Caco-2 (cell line): ENCODE measurements at places on chromosomes 3 and 15. TPM values are rescaled to one million over a fixed set of nuclear protein-coding genes. Genes with fewer than 3 reads are reported as not detected.

GRCh38 chr15:66705277-66706146 lies 3.5 kb downstream of the SMAD6 start:
- DNase-seq, result no peak

DNA sequence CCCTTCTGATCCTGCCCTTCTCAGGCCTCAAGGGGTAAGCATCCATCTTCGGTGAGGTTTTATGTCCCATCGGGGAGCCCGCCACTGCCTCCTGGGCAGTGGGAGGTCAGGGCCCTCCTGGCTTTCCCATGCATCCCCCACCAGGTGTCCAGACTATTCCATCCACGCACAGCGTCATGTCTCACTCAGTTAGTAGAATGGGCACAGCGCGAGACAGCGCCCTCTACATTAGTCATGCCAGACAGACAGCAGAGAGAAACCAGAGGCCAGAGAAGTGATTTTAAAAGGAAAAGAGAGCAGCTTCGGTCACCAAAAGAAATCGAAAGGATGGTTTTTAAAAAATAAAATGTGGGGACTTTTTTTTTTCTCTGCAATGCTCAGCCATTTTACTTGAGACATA lies 49.8 kb downstream of the ZDHHC3 start:
- DNase-seq, result no peak

DNA sequence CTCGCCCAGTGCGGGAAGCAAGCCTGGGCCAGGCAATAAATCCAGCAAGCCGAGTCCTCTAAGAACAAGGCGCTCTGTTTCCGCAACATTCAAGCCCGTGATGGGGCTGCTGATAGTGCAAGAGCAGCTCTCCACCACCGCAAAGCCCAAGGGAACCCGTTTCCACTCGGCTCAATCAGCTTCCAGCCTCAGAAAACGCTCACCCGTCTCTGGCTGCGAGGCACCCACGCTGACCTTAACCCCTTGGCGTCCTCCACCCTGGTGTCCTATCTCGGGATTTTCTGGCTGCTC lies 17.8 kb downstream of the SPATA12 start:
- no peak for DNase-seq

DNA sequence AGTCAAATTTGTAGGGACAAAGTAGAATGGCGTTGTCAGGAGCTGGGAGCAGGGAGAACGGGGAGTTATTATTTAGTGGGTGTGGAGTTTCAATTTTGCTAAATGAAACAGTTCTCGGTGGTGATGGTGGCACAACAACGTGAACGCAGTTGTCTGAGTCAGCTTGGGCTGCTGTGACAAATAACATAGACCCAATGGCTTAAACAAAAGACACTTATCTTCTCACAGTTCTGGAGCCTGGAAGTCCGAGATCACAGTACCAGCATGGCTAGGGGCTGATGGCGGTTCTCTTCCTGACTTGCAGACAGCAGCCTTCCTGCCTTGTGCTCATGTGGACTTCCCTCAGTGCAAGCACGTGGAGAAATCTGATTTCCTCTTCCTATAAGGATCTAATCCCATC lies 90.2 kb downstream of the CHSY1 start:
- DNase-seq, result no peak

- no peak for DNase-seq
Observed at GRCh38 chr15:29135702-29136646, 133.6 kb downstream of the NSMCE3 start.

GRCh38 chr3:157443905-157444796 lies 7.5 kb downstream of the PTX3 start:
- DNase-seq, result no peak

- no peak for DNase-seq
Observed at GRCh38 chr15:52440414-52440813, 88.3 kb downstream of the MYO5A start.

DNA sequence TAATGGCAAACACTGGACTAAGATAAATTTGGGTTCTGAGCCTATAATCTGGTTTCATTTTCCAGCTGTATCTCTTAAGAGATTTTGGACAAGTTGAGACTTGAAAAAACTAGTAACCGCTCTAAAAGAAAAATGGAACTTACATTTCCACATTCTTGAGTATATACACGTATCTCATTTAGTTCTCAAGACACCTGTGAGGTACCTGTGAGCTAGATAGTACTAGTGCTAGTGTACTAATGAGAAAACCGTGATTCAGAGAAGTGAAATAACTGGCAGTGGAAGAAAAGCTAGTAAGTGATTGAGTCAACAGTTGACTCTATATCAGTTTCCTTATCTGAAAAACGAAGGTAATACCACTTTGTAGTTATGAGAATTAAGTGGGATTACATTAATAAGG lies 62.2 kb upstream of the PAQR5 start:
- DNase-seq, result no peak

DNA sequence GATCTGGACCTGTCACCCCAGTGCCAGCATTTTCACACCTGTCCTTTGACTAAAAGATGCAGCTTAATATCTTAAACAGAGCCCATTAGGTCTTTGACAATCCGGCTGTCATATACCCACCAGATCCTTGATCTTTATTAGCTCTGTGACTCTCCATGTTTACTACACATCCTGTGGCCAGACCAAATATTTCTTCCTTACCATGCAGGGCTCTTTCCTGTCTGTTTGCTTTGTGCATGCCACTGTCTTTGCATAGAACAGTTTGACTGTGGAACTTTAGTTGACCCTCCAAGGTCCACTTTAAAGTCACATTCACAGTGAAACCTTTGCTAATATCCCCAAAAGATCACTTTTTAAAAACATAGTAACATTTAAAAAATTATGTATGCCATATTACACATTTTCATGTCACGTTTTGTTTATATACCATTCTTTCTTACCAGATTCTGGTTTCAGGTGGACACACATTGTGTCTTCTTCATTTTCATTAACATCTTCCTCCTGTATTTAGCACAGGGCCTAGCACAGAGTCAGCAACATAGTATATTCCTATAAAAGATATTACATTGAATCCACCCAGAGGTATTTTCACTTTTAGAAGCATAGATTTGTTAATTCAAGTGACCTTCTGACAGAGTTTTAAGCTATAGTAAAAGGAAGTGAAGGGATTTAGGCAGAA lies 95.8 kb downstream of the RAP2B start:
- peak; percentile 24 for DNase-seq

- peak; percentile 66 for DNase-seq
Observed at GRCh38 chr15:65980824-65981456, 111.6 kb downstream of the RAB11A start.

GRCh38 chr3:36803091-36803791 lies 38.9 kb upstream of the DCLK3 start:
- no peak for DNase-seq

- DNase-seq, result peak; percentile 24
Observed at GRCh38 chr3:113747283-113748046, 630 bp downstream of the ATP6V1A start.

DNA sequence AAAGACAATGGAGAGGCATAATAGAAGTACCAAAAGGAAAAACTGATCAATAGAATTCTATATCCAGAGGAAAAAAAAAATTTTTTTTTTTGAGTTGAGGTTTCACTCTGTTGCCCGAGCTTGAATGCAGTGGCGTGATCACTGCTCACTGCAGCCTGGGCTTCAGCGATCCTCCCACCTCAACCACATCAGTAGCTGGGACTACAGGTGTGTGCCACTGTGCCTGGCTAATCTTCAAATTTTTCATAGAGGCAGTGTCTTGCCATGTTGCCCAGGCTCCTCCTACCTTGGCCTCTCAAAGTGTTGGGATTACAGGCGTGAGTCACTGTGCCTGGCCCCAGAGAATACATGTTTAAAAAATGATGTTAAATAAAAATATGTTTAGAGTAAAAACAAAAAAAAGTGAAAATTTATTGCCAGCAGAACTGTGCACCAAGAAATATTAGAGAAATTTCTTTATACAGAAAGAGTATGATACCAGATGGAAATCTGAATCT lies 154.3 kb upstream of the ZBTB20 start:
- DNase-seq, result no peak

DNA sequence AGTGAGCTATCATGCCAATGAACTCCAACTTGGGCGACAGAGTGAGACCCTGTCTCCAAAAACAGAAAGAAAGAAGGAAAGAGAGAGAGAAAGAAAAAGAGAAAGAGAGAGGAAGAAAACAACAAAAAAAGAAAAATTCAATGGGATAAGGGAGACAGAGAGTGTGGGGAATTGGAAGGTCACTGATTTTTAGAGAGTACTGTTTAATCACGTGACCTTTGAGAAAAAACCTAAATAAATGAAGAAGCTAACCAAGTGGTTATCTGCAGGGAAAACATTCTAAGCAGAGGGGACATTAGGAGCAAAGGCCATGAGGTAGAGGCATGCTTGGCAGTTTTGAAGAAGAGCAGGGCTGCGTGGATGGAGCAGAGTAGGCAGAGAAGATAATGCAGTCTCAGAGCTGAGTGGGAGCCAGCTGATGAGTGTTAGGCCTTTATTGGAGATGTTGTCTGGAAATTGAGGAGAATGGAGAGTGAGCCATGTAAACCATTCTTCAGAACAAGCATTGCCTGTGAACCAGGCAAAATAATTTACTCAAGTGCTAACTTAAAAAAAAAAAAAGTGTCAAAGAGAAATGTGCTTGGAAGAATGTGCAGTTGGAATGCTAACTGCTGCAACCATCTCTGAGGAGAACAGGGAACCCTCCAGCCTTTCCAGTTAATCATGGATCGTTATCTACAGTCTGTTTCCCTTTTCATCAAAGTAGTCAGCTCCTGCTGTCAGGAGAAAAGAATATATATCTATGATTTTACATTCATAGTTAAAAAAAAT lies 377.3 kb upstream of the SEMA6D start:
- DNase-seq, result no peak

- no peak for DNase-seq
Observed at GRCh38 chr15:38307861-38308641, 55.4 kb downstream of the SPRED1 start.

GRCh38 chr3:87503900-87504498 lies 227.6 kb upstream of the POU1F1 start:
- peak; percentile 57 for DNase-seq

DNA sequence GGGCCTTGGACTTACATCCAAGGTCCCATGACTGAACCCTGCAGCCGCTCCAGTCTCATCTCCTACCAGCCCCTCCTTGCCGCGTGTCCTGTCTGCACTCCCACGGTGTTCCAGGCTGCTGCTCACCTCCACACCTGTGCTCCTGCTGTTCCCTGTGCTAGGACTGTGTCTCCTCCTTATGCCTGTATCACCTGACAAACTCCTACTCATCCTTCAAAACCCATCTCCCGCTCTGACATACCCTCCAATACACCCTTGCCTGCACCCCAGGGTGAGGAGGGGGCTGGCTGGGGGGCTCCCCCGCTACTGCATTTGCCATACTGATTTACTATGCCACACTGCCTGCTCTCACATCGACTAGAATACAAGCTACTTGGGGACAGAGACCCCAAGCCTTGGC lies 53.6 kb downstream of the CYP11A1 start:
- no peak for DNase-seq

DNA sequence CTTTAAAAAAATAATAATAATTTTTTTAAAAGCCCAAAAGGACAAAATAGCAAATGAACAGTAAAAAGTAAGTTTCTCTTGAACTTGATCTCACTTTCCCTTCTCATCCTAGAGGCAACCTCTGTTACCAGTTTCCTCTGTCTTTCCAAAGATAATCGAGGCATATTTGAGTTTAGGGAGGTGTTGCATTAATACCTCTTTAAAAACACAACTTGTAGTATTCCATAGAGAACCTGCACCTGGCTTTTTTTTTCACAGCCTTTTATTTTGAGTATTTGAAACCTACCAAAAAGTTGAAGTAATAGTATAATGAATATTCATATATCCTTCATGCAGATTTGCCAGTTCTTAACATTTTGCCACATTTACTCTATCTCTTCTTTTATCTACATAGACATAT lies 9.1 kb downstream of the CSK start:
- DNase-seq, result no peak

DNA sequence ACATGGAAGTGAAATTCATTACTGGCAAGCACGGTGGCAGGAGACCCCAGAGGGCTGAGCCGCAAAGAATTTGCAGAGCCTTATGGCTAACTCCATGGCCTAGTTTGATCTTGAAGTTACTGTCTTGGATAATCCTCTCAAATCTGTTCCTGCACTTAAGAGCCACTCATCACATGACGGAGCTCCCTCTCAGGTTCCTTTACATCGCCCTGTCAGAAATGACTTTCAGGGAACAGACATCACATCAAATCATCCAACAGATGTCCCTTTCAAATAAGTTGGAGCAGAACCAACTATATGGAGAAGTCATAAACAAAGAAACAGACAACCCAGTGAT lies 328.8 kb upstream of the THBS1 start:
- DNase-seq, result no peak

DNA sequence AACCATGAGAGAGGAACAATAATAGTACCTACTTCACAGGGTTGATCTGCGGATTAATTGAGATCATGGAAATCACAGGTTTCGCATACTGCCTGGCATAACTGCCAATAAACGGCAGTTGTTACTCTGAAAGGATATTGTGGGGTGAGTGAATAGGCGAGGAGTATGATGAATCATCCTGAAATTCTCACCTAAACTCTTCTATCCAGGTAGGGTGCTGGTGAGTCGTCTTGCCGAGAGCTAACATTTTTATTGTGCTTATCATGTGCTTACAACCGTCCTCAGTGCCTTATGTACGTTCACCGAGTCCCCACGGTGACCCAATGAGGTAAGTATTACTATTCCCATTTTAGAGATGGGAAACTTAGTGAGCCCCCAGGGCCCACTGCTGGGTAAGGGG lies 52.4 kb upstream of the SRGAP3 start:
- no peak for DNase-seq

GRCh38 chr15:28909958-28910500 lies 24.3 kb downstream of the APBA2 start:
- DNase-seq, result no peak

- DNase-seq, result no peak
Observed at GRCh38 chr3:161069511-161070251, 35.5 kb downstream of the B3GALNT1 start.

PLSCR2 gene
- not detected in 2 replicates for total RNA-seq

ENTPD3 gene
- not detected in 2 replicates for total RNA-seq

LOXL1 gene
- 1.3 and 3.7 TPM in 2 replicates for total RNA-seq

PIF1 gene
- total RNA-seq, result 45.8 and 47.9 TPM in 2 replicates

VEPH1 gene
- 11.0 and 12.0 TPM in 2 replicates for total RNA-seq

CTXN2 gene
- total RNA-seq, result not detected in 2 replicates

CNTN4 gene
- total RNA-seq, result 51.3 and 59.7 TPM in 2 replicates

KIF15 gene
- 22.4 and 25.3 TPM in 2 replicates for total RNA-seq

POMGNT2 gene
- total RNA-seq, result 9.1 and 10.1 TPM in 2 replicates

XCR1 gene
- total RNA-seq, result not detected in 2 replicates

ARPP21 gene
- total RNA-seq, result not detected in 2 replicates

SGO1 gene
- 24.2 and 27.2 TPM in 2 replicates for total RNA-seq

ASB14 gene
- not detected in 2 replicates for total RNA-seq
